ENCODE measurements at places on chromosomes 6 and 20.
A peak's percentile ranks its signal among the peaks of the same experiment; 100 is the strongest.

- H3K4me3 ChIP-seq, result no peak overlapping the region
- H3K27me3 ChIP-seq, result peaks cover 12% of the 10 kb centered on the region
- no peaks in the 10 kb centered on the region for H3K36me3 ChIP-seq
- no peak overlapping the region for H3K27ac ChIP-seq
Measured at GRCh38 chr6:128889870-128890269, 6.9 kb downstream of the LAMA2 start.

DNA sequence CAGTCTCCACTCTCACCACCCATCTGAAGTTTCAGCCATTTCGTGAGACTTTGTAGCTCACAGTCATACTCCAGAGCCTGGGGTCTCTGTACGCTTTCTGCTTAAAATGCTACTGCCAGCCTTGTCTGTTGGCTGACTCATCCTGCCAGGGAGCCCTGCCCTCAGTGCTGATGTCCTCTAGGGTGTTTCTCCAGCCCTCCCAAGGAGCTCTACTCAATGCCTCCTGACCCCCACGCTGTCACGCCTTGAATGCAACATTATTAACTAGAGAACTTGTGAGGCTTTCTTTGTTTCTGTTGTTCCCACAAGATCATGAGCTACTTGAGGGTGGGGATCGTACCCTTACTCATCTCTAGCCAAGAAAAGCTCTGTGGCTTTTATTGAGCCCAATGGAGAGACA is 20.1 kb downstream of the KIF16B start:
- no peaks in the 10 kb centered on the region for H3K27me3 ChIP-seq
- H3K36me3 ChIP-seq, result no peaks in the 10 kb centered on the region
- H3K27ac ChIP-seq, result no peak overlapping the region

DNA sequence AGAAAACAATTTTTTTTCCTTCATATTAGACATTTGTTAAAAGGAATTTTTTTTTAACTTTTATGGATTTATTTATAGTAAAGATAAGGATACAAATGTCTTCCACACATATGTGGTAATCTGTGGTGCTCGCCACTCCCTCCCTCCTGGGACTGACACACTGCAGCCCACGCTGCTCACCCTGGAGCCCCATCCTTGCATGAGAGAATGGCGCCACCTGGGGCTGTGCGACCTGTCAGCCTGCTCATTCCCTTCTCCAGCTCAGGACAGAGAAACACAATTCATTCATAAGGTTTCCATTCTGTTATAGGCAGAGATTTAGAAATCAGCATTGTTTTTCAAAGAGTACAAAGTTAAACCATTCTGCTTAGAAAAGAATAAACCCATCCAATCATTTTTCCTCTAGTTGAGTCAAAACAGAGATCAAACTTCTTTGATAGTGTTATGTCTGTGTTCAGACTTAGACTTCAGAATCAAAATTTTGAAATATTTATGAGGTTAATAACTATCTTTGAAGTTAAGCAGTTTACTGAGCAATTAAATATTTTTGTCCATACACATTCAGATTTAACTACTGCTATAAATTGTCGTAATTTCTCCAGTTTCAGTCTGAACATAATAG is 42.8 kb upstream of the DYNLRB1 start:
- peaks cover 3% of the 10 kb centered on the region for H3K36me3 ChIP-seq
- H3K27ac ChIP-seq, result no peak overlapping the region

DNA sequence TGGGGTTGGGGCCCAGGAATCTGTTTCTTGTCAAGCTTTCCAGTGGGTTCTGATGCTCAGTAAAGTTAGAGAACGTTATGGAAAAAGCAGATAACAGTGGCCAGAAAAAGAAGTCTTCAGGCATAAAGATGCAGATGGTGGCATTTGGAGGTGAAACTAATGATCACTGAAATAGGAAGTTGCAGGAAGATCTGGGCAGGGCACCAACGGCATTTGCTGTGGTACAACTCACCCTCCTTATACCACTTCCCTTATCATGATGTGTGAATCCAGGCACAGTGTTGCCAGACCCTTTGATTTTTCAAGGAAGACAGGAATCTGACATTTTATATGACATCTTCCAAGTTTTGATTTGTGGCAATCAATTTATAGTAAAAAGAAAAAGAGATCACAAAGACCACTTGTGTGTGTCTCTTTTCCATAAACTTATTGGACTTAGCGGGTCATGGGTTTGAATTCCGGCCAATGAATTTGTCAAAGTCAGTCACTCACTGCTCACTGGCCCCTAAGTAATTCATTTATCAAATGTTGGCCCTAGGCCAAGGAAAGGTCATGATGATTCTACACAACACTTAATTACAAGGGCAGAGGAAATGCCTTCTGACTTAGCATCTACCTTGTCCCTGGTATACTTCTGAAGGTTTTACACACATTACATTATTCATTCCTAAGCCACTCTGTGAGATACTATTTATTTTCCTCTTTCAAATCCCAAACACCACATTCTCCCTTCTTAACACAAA is 37.6 kb downstream of the LAMP5 start:
- H3K27me3 ChIP-seq, result no peaks in the 10 kb centered on the region
- no peaks in the 10 kb centered on the region for H3K4me1 ChIP-seq
- no peaks in the 10 kb centered on the region for H3K36me3 ChIP-seq
- DNase-seq, result no peak
- no peak overlapping the region for H3K27ac ChIP-seq
- H3K4me3 ChIP-seq, result no peak overlapping the region

GRCh38 chr20:10848810-10849370 is 175.1 kb upstream of the JAG1 start:
- no peaks in the 10 kb centered on the region for H3K27me3 ChIP-seq
- H3K36me3 ChIP-seq, result no peaks in the 10 kb centered on the region
- H3K4me1 ChIP-seq, result no peaks in the 10 kb centered on the region
- H3K4me3 ChIP-seq, result no peak overlapping the region
- no peak for DNase-seq

GRCh38 chr6:151675746-151676459 is 131.6 kb upstream of the ESR1 start:
- H3K4me1 ChIP-seq, result peaks cover 6% of the 10 kb centered on the region
- no peaks in the 10 kb centered on the region for H3K36me3 ChIP-seq
- H3K27ac ChIP-seq, result no peak overlapping the region
- peaks cover 11% of the 10 kb centered on the region for H3K27me3 ChIP-seq
- no peak overlapping the region for H3K4me3 ChIP-seq
- peak; percentile 18 for DNase-seq
